ENCODE measurements at places on chromosomes 4 and X. TPM values are rescaled to one million over a fixed set of nuclear protein-coding genes. Genes with fewer than 3 reads are reported as not detected.
A peak's percentile ranks its signal among the peaks of the same experiment; 100 is the strongest.

GLOD5 gene
- total RNA-seq, result not detected

TBC1D8B gene
- 7.2 TPM for total RNA-seq

ASMT gene
- total RNA-seq, result not detected

CHRNA9 gene
- not detected for total RNA-seq

- DNase-seq, result no peak
Measured at GRCh38 chrX:96835660-96836289, 47.9 kb upstream of the RPA4 start.

DNA sequence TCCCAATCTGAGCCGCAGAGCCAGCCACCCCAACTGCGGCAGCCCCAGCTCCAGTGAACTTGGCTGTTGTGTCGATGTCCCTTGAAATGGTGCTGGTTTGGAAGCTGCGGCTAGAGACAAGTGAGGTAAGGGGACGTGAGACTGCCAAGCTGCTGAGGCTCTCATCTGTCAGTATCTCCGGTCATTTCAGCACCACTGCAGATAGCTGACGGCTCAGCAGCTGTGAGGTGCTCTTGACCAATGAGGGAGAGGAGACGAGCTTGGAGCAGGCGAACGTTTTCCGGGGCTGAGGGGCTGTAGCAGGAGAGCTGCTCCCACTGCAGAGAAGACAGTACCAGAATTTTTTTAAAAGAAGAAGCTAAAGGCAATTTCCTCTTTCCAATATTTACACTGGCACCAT is 175.5 kb upstream of the CASK start:
- DNase-seq, result no peak

GRCh38 chr4:184747034-184747830 is 13.3 kb upstream of the CENPU start:
- no peak for DNase-seq

DNA sequence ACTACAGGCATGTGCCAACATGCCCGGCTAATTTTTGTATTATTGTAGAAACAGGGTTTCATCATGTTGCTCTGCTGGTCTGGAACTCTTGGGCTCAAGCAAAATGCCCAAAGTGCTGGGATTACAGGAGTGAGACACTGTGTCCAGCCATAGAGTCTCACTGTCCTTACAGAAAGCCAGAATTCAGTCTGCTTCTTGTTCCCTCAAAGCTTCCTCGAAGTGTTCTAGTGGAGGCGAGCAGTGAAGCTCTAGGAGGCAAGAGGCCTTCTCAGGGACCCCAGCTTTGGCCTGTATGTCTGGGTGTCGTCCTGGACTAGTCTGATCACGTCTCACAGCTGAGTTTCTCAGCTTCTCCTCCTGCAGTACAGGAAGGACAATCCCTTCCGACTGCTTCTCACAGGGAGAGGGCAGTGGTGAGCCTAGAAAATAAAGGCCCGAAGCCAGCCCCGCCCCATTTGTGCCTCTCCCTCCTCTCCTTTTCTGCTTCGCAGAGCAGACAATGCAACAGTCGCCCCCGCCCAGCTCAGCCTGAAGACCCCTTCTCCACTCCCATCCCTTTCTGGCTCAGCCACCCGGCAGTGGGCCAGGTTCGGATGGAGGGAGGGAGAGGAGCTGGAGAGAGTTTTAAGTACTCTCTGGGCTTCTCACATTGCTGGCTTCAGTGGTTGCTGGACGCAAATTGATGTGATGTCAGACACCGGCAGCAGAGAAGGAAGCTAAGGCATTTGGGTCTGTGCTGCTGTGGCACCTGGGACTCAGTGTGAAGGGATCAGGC is 11.1 kb upstream of the FAM3A start:
- no peak for DNase-seq

GRCh38 chrX:10070714-10071436 is 85.9 kb upstream of the CLCN4 start:
- no peak for DNase-seq

GRCh38 chr4:14375816-14376215 is 626.5 kb upstream of the CPEB2 start:
- no peak for DNase-seq

GRCh38 chr4:53371843-53372521 is 5.5 kb upstream of the FIP1L1 start:
- no peak for DNase-seq

DNA sequence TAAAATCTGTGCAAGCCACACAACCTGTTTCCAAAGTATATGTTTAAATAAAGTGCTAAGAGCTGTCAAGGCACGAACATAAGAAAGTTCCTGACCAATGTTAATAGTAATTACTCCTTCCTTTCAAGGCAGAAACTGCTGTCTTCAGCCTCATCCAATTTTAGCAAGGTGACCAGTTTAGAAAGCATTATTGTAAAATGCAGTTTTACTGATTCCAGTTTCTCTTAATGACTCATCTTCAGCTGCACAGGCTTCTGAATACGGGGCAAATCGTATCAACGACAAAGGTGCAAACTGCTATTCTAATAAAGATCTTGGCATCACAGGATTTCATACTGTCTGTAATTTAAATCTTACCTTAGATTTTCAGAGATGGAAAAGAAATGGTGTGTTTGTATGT is 87.5 kb downstream of the PPP3CA start:
- no peak for DNase-seq

DNA sequence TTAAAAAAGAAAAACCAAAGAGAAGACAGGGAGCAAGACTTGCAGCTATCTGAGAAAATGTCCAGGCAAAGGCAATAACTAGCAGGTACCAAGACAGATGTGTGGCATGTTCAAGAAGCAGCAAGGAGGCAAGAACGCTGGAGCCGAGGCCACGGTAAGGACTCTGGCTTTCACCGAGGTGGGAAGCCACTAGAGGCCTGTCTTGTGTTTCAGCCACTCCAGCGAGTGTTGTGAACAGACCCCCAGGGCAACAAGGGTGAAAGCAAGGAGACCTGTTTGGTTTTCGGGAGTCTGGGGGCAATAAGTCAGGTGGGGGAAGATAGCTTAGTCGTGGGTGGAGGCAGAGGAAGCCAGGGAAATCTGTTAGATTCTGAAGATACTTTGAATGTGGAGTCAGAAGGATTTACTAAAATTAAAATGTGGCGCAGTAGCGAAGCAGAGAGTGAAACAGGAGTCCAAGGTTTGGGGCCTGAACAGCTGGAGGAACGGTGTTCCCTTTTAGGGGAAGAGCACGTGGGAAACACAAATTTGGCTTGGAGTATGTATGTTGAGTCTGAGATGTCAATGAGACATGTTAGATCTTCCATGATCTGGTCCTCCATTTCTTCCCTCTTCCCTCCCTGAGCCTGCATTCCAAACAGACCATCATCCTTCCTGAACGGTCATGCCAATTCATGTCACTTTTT is 3.1 kb downstream of the WDR1 start:
- no peak for DNase-seq

GRCh38 chr4:140252742-140253555 is 99.0 kb upstream of the MAML3 start:
- DNase-seq, result peak; percentile 61

GRCh38 chr4:2141022-2141761 is 82.1 kb downstream of the NAT8L start:
- DNase-seq, result no peak

DNA sequence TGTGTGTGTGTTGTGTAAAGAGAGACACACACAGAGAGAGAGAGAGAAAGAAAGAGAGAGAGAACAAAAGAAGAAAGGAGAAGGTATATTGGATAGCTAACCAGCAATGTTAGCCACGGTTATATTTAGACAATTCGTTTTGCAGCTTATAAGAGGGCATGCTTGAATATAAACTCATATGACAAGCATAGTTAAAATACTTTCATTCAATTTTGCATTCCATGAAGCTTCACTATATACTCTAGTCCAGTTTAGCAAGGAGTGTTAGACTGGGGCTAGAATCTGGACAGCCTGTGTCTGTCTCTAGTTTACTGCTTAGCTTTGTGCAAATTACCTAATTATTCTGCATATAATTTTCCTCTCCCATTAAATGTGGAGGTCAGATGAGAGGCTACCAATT is 525.9 kb upstream of the ZFP42 start:
- DNase-seq, result no peak

All from omental fat pad (tissue), 4 donors.